ENCODE measurements at places on chromosomes 2 and 18.
A peak's percentile ranks its signal among the peaks of the same experiment; 100 is the strongest.

- no peak for DNase-seq
Observed at GRCh38 chr2:37570773-37571586, 100.5 kb downstream of the CDC42EP3 start.

- no peak for DNase-seq
Observed at GRCh38 chr2:28481905-28482304, 14.0 kb upstream of the PLB1 start.

DNA sequence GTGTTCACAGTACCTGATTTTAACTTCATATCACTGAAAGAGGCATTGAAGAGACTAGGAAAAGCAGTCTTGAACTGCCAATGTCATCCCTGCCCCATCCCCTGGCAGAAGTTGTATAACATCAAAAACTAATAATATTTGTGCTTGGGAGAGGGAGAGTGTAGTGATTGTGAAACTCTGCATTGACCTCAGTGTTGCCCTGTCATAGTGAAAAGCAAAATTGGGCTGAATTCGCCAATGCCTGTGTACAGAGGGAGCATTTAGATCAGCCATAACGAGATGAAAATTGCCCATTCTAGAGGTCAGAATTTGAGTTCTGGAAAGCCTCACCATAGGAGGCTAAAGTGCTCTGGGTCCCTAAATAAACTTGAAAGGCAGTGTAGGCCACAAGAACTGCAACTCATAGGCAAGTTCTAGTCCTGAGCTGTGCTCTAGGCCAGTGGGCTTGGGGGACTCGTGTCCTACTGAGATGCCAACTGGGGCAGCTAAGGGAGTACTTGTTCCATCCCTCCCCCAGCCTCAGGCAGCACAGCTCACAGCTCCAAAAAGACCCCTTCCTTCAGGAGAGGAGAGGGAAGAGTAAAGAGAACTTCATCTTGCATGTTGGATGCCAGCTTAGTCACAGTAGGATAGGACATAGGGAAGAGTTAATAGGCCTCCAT, 855.6 kb downstream of the TSN start:
- no peak for DNase-seq

- peak; percentile 13 for DNase-seq
Observed at GRCh38 chr2:209451209-209451834, 27.5 kb downstream of the MAP2 start.

DNA sequence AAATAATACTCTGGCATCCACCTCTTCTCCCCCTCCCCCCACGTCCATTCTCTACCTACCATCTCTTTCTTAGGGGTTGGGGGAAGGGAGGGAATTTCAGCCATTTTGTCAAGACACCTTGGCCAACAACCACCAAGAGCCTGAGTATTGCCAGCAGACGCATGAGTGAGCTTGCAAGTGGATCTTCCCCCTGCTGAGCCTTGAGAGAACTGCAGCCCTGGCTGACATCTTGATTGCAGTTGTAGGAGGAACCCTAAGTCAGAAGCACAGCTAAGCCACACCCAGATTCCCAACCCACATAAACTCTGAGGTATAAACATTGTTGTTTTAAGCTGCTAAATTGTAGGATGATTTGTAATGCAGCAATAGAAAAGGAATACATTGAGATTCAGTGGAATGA, 165.6 kb downstream of the TMEFF2 start:
- no peak for DNase-seq

DNA sequence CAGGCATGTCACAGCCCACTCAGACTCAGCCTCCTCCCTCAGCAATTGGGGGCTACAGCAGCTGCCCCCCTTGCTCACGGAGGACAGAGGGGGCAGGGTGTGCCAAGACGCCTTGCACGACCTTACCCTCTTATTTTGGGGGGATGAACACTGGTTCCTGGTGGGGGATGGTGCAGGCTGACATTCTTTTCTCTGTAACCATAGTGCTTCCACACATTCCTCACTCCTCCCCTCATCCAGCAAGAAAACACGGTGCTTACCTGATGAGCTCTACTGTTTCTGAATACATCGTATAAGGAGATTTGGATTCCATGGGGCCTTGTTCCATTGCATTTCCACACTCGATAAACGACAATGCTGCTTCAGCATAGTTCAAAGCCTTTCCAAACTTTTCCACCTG, 75.4 kb upstream of the REV1 start:
- no peak for DNase-seq

All from NCI-H1436 treated with DMSO at 0.1 percent for 48 hours (cell line).